A549 treated with dexamethasone at 1 μM for 4 hours (cell line): ENCODE measurements at places on chromosomes 11 and 22. TPM values are rescaled to one million over a fixed set of nuclear protein-coding genes. Genes with fewer than 3 reads are reported as not detected.

The CABP4 gene
- total RNA-seq: not detected in 5 replicates

The KIAA1671 gene
- total RNA-seq: 9.8 to 14.6 TPM (median 13.7 TPM) in 5 replicates

The CCDC89 gene
- total RNA-seq: not detected in 5 replicates

The TMEM80 gene
- 7.9 to 10.0 TPM (median 8.4 TPM) in 5 replicates for total RNA-seq

The LRRC55 gene
- total RNA-seq: not detected in 5 replicates

The CLCF1 gene
- total RNA-seq: 28.8 to 36.7 TPM (median 32.5 TPM) in 5 replicates

The MRGPRX3 gene
- 0.14 TPM in 1 of 5 replicates, not detected in the others for total RNA-seq

The FAM76B gene
- 7.1 to 10.9 TPM (median 8.5 TPM) in 5 replicates for total RNA-seq

The DLG2 gene
- 0.22 to 0.31 TPM (median 0.24 TPM) in 5 replicates for total RNA-seq

The NCF4 gene
- 0.11 to 0.13 TPM in 2 of 5 replicates, not detected in the others for total RNA-seq

The MMP10 gene
- total RNA-seq: 0.53 to 1.6 TPM (median 0.87 TPM) in 5 replicates

The MGAT3 gene
- 0.61 to 1.2 TPM (median 0.89 TPM) in 5 replicates for total RNA-seq

The CASP5 gene
- total RNA-seq: not detected in 5 replicates

The AGBL2 gene
- 0.59 to 1.1 TPM (median 0.92 TPM) in 5 replicates for total RNA-seq

The TEX54 gene
- not detected in 5 replicates for total RNA-seq
